ENCODE measurements at places on chromosomes 12 and 14. TPM values are rescaled to one million over a fixed set of nuclear protein-coding genes. Genes with fewer than 3 reads are reported as not detected.

Gene OR6C2
- not detected for total RNA-seq

Gene ZNF891
- total RNA-seq: 5.4 TPM

Gene PLEK2
- total RNA-seq: not detected

Gene TNFAIP2
- 9.8 TPM for total RNA-seq

Gene KRT75
- total RNA-seq: not detected

Gene KLRK1
- total RNA-seq: not detected

Gene AQP5
- 2.2 TPM for total RNA-seq

Gene SYT10
- total RNA-seq: 5.7 TPM

Gene HNRNPA1
- 1,104 TPM for total RNA-seq

Gene GLI1
- total RNA-seq: 18.1 TPM

Gene PTGER2
- total RNA-seq: 1.3 TPM

Gene SLC10A1
- total RNA-seq: not detected

Data from GM23338 (cell line).